ENCODE measurements at places on chromosomes 5 and 9.

DNA sequence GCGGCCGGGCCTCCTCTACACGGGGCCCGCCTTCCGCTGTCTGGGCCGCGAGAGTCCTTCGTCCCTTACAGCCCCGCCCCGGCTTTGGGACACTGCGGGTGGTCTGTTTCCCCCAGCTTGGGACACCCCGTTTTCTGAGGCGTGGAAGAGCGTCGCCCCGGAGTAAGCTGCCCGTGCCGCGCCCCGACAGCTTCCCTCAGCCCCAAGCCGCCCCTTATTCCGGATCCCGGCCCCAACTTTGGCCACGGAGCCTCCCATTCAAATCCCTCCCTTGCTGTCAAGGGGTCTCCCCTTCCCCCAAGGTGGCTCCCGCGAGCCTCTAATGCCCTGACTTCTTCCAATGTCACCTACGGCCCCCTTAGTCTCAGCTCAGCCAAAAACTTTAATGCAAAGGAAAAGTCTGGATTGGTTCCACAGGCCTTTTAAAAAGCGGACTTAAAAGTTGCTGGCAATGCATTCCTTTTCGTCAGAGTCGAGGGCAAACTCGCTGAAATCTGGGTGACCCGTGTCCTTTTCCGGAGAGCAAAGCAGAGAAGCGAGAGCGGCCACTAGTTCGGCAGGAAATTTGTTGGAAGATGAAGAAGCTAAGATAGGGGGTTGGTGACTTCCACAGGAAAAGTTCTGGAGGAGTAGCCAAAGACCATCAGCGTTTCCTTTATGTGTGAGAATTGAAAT is 19.8 kb downstream of the EXOSC2 start:
- no peak for DNase-seq

DNA sequence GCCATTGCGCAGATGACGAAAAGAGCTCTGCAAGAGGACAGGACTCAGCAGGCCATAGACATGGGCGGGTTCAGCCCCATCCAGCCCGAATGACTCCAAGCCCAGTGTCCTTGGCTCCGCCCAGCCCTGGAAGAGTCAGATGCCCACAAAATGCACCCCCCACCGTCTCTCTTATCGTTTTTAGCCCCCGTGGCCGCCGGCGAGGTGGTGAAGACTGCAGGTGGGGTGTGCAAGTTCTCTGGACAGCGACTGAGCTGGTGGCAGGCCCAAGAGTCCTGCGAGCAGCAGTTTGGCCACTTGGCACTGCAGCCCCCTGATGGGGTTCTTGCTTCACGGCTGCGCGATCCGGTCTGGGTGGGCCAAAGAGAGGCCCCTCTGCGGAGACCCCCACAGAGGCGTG is 2.1 kb downstream of the ADGRD2 start:
- DNase-seq = no peak

DNA sequence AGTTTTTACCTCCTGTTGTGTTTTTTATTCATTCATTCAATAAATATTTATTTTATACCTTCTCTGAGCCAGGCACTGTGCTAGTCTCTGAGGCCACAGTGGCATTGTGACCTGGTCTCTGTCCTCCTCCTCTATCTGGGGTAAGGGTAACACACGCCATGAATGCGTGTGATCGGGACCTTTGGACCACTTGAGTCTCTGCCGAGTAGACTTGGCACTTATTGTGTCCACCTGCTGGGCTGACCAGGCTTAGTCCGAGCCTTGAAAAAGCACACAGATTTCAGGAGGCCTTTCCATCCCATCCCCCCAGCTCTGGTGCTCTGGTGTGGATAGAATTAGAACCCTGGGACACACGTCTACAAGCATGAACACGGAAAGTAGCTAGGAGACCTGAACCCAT is 58.7 kb downstream of the ERGIC1 start:
- no peak for DNase-seq

DNA sequence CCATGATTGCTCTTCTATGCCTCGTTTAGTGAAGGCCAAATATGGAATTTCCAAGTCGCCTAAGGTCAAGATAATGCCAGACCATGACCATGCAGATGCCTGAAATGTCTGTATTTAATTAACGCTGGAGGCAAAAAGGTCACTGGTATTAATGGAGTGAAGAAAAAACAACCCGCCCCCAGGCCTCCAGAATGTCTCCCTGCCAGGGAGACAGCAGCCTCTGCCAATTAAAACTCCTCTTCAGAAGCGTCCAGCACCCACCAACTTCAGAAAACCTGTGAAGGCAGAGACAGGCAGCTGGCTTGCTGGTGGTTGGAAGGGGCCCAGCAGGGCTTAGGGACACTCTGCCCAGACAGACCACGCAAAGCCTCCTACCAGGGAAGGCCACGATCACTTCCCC is 94.4 kb downstream of the VAV2 start:
- no peak for DNase-seq

GRCh38 chr5:39092581-39093351 is 18.6 kb upstream of the RICTOR start:
- no peak for DNase-seq

- DNase-seq = no peak
Observed at GRCh38 chr5:109299557-109299956, 110.2 kb downstream of the PJA2 start.

All from SK-N-MC (cell line).